ENCODE measurements at places on chromosomes 13 and 19.
A peak's percentile ranks its signal among the peaks of the same experiment; 100 is the strongest.

GRCh38 chr13:73204952-73205351 is 146.1 kb downstream of the KLF5 start:
- DNase-seq: no peak

GRCh38 chr13:85887406-85887805 is 88.2 kb upstream of the SLITRK6 start:
- no peak for DNase-seq

DNA sequence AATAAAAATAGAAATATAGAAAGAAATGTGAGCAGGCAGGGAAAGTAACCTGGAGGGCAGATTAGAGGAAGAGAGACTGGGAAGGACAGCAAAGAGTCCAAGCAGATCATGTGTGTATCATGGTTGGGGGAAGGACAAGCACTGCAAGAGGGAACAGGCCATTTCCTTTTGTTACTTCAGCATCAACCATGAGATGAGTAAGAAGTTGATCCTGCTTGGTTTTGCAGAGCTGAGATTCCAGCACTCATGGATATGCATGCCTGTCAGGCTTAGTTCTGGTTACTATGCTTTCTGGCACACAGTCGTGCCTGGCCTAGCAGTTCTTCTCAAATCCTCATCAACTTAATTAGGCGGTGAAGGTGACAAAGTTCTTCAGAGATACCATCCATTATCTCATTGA is 18.1 kb downstream of the NALCN start:
- DNase-seq: no peak

GRCh38 chr13:21673789-21674489 is 3.1 kb downstream of the FGF9 start:
- no peak for DNase-seq

GRCh38 chr19:51120160-51120559 is 4.5 kb upstream of the SIGLEC9 start:
- no peak for DNase-seq

- DNase-seq: no peak
Measured at GRCh38 chr19:19948800-19949199, 48.1 kb downstream of the ZNF93 start.

GRCh38 chr19:56919308-56919995 is 78.9 kb upstream of the PEG3 start:
- DNase-seq: no peak

GRCh38 chr19:15837221-15837731 is 21.8 kb upstream of the OR10H1 start:
- DNase-seq: no peak

GRCh38 chr13:48976576-48977285 is 1.0 kb downstream of the FNDC3A start:
- DNase-seq: peak; percentile 0

DNA sequence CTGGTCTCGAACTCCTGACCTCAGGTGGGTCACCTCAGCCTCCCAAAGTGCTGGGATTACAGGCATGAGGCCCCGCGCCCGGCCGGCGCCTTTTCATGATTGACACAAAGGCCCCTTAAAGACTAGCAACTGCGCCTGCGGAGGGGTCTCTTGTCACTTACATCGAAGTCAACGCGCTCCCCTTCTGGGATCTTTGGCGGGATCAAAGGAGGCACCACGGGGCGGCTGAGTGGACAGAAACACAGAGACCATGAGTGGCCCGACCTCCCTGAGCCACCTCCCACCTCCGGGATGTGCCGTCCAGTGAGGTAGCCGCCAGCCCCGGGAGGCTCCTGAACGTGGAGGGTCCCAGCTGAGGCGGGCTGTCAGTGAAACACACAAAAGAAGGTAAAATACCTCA is 7.3 kb downstream of the TNNT1 start:
- DNase-seq: no peak

GRCh38 chr19:996051-996838 is 4.0 kb upstream of the GRIN3B start:
- peak; percentile 53 for DNase-seq

DNA sequence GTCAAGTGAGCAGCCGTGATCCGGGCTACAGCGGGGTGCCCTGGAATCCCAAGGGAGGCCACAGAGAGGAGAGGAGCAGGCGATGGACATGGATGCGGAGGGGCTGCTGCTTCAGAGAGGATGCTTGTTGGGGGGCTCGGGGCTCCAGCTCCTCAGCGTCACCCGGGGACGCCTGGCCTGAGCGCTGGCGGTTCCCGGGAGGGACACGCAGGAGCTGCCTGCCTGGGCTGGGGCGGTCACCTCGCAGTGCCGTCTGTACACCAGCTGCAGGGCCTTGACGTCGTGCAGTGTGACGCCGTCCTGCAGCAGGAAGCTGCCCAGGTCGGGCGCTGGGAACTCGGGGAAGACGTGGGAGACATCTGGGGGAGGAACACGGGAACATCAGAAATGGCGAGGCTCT is 29.9 kb upstream of the RANBP3 start:
- no peak for DNase-seq

GRCh38 chr19:47323409-47323808 is 8.6 kb upstream of the C5AR2 start:
- no peak for DNase-seq

DNA sequence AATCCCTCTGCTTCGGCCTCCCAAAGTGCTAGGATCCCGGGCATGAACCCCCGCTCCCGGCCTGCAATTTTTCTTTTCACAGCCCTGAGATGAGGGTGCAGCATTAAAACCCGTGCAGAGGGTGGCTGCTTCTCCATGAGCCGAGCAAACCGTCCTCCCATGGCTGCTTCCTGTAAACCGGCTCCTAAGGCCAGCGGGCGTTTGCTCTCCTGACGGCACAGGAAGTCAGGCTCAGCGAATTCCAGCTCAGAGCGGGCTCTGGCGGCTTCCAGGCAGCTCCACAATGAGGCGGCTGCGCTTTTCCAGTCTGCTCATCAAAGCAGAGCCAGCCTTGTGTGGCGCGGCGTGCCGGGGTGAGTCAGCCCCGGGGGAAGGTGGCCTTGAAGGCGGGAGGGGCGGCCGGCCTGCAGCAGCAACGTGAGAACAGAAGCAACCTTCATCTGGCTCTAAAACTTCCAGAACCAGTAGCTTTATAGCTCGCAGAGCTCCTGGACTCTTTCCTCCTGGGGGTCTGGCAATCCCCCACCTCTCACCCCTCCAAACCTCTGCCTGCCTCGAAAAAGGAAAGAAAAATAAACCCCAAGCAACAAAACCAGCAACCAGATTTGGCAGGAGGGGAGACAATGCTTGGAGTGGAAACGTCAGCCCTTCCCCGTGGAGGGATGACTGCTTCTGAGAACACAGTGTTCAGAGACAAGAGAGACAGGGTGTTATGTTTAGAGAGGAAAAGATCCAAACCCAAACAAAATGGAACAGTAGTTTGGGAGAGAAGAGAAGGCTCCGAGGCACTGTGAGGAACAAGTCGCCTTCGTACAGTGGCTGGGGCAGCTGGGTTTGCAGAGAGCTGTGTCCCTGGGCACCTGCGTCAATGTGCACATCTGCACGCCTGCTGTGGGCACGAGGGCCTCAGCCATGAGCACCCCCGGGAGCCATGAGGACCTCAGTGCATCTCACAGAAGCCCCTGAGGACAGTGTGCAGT is 67.8 kb downstream of the GADD45B start:
- peak; percentile 57 for DNase-seq

DNA sequence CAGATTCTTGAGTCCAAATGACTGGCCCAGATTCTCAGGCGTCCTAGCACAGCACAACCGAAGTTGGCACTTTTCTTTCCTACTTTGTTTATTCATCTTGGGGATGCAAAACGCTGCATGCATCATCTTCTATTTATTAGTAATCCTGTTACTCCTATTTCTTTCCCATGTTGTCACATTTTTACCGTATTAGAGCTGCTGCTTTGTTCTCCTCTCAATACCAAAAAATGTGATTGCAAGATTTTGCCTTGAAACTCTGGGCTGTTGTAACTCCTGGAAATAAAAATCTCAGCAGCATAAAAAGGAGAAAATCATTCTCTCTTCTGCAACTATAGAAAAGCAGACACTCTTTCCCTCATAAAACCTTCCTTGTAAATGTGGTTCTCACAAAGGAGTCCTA is 12.9 kb upstream of the IGSF23 start:
- DNase-seq: no peak

DNA sequence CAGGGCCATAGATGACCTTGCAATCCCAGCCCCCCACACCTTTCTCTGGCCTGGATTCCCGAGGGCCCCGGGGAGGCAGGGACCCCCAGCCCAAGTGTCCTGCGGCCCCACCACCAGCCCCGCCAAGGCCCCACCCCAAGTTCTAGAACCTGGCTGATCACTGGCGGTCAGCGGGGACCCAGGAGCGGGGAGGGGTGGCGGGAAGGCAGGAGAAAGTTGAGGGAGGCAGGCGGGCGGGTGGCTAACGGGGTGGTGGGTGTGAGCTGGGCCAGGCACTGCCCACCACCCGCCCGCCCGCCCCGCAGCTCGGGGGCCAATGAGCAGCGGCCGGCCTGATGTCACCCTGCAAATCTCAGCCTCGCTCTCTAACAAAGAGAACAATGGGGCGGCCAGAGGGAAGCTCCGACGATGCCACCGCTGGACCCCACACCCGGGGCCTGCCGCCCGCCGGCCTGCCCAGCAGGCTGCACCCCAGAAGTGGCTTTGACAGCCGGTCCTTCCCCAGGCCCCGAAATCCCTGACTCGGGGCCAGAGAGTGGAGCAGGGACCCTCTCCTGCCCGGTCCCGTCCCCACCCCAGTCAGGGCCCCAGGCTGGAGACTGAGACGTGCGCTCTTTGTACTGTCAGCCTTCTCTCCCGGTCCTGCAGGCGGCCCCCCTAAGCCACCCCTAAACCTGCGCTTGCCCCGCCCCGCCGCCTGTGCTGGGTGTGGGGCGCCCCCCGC is 1.6 kb downstream of the MEX3D start:
- no peak for DNase-seq

DNA sequence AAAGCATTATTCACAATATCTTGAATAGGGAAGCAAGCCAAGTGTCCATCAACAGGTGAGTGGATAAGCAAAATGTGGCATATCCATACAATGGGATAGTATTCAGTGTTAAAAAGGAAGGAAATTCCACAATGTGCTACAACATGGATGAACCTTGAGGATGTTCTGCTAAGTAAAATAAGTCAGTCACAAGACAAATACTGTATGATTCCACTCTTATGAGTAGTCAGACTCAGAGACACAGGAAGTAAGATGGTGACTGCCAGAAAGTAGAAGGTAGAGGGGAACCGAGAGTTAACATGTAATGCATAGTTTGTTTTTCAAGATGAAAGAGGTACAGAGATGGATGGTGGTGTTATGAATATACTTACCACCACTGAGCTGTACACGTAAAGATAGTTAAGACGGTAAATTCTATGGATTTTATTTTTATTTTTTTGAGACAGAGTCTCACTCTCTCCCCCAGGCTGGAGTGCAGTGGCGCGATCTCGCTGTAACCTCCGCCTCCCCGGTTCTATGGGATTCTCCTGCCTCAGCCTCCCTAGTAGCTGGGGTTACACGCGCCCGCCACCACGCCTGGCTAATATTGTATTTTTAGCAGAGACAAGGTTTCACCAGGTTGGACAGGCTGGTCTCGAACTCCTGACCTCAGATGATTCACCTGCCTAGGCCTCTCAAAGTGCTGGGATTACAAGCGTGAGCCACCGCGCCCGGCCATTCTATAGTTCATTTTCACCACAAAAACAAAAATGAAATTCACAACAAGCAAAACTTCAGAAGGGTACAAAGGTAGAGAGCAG is 1.0 kb upstream of the CHAMP1 start:
- no peak for DNase-seq

DNA sequence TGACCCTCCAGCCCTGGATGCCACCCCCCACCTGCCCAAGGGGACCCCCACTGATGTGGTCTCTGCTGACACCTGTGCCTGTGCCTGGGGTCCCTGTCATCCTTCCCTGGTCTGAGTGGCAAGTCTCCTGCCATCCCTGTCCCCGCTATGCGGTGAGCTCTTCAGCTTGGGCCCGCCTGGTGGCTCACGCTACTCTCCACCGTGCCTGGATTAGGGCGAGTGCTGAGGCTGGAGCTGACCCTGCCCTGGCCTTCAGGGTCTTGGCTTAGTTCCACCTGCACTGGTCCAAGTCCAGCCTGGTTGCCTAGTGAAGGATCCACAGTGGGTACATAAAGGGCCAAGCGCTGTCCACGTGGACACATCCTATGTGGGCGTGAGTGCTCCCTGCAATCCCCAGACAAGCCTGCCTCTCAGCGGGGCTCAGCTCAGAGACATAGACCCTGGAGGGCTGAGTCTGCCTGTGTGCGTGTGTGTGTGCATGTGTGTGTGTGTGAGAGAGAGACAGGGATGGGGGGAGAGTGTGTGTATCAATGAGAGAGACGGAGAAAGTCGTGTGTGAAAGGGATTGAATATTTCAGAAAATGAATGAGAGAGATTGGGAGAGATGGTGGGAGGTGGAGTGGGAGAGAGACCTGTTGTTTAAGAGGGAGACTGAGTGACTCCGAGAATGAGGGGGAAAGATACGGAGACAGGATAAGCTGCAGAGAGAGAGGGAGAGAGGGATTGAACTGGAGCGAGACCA is 22.1 kb downstream of the WTIP start:
- DNase-seq: no peak

- DNase-seq: no peak
Measured at GRCh38 chr19:50718255-50719118, 1.1 kb downstream of the SHANK1 start.

GRCh38 chr19:44042147-44042546 is 9.7 kb upstream of the ZNF223 start:
- no peak for DNase-seq

DNA sequence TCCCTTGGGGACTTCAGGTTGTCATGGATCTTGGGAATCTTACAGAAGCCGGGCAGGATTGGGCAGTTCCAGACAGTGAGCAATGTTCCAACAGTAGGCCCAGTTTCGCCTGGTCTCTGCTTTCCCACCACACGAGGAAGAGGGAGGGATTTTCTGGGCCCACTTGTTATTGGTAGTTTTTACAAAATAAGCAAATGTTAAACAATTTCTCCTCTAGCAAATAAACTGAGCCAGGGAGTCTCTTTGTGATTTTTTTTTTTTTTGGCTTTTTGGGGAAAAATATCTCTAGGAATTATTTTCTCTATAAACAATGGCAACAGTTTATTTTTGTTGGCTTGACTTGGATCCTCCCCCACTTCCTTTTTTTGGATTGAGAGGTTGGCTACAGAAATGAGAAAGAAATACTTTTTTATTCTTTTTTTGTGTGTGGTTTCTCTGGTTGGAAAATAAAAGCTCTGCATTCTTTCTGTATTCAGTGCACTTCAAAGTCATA is 89.3 kb downstream of the TM9SF2 start:
- no peak for DNase-seq

DNA sequence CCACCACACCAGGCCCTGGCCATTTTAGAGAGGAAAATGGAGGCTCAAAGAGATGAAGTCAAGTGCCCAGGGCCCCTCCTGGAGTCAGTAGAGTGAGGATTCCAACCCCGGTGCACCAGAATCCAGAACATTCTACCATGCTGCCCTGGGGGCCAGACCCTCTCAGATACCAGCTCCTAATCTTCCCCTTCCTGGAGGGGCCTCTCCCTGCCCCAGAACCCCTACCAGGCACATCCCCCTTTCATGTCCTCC is 11.1 kb downstream of the CAPN12 start:
- DNase-seq: no peak

- DNase-seq: no peak
Measured at GRCh38 chr13:63455938-63456337, 2040.3 kb upstream of the PCDH20 start.

GRCh38 chr13:68050761-68051160 is 820.6 kb upstream of the PCDH9 start:
- DNase-seq: no peak

- no peak for DNase-seq
Measured at GRCh38 chr13:42649831-42650230, 75.9 kb downstream of the TNFSF11 start.
